ENCODE measurements at places on chromosomes 2 and 18. TPM values are rescaled to one million over a fixed set of nuclear protein-coding genes. Genes with fewer than 3 reads are reported as not detected.

Gene CCDC88A
- 152 TPM for total RNA-seq

Gene TWIST2
- 199 TPM for total RNA-seq

Gene ANKRD29
- total RNA-seq = 33.4 TPM

DNA sequence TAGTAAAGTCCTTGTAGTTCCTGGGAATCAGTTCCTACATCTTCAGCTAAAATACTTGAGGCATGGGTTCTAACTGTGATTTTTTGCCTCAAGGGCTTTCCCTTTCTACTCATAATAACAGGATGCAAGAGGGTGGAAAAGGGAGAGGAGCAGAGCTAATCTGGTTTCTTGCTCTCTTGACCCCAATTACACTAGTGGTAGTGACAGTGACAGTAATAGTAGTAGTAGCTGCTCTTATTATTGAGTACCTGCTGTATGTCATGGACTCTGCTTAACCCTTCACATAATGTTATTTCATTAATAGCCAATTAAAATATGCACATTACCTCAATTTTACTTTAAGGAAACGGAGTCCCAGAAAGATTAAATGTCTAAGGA is 214.8 kb upstream of the HNRNPA3 start:
- no peak for DNase-seq

DNA sequence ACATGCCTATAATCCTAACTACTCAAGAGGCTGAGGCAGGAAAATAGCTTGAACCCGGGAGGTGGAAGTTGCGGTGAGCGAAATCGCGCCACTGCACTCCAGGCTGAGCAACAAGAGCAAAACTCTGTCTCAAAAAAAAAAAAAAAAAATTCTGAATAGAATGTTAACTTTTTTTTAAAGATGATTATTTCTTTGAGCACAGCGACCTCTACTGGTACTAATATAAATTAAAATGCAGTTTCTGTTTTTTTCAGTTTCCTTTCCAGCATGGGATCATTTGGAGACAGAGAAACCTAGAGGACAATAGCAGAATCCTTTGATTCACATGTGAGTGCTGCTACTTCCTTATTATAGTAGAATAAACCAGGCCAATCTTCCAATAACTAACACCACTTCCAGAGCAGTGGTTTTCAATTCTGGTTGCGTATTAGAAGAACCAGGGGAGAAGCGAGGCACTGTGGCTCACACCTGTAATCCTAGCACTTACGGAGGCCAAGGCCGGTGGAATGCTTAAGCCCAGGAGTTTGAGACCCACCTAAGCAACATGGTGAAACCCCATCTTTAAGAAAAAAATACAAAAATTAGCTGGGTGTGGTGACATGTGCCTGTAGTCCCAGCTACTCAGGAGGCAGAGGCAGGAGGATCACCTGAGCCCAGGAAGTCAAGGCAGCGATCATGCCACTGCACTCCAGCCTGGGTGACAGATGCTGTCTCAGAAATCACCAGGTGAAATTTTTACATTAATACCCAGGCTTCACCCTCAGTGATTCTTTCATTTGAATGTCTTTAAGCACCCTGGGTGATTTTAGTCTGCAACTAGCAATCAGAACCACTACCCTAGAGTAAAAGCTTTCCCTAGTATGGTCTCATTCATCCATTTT is 10.1 kb downstream of the SRSF7 start:
- DNase-seq = no peak

DNA sequence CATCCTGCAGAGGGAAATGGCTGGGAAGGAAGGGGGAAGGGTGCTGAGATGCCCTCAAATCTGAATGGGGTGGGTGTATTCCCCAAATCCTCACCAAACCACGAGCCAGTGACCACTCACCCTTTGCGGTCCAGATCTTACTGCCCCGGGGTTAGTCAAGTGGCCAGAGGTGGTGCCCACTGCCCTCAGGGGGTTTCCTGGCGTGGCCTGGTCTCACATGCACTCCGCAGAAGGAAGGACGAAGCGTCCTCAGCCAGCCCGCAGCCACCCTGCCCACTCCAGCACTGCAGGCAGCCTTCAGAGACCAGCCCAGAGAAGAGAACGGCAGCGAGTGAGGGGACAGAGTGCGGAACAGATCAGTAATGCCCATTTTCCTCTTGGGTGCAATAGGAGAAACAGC is 50.4 kb downstream of the IL1RL2 start:
- DNase-seq = no peak

DNA sequence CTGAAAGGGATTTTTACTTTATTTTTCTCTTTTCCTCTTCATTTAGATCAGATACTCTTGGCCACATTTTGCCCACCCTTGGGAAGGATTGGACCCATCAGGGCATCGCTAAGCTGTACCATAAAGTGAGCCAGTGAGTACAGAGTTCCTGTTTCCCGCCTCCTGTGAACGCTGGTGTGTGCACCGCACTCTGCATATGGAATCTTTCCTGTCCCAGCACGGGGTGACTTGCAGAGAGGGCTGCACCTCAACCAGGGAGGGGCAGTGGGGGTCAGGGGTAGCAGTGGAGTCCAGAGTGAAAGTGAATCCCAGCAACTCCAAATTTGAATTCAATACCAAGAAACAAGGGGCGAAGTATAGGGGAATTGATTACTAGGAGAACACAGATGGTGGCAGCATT is 58.6 kb downstream of the LPIN1 start:
- DNase-seq = no peak

DNA sequence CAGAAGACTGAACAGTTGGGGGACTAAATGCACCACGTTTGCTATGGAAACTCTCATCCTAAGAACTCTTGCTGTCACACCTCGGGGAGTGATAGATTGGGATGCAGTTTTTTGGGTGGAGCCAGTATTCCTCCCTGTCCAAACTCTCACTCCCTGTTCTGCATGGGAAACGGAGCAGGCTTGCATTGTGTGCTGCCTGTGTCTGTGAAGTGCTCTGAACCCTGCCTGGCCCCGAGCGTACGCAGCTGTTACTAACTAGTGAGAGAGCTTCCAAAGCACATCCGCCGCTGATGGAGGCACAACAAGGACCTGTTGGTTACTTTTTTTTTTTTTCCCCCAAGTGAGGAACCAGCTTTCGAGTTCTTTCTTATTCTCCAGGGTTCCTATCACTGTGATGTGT is 195.5 kb downstream of the ANAPC1 start:
- DNase-seq = no peak

GRCh38 chr2:119481501-119482455 is 42.5 kb downstream of the SCTR start:
- no peak for DNase-seq

Measured in uterus (tissue), 4 donors.